HFF-Myc (cell line): ENCODE measurements at places on chromosomes 16 and 17.

DNA sequence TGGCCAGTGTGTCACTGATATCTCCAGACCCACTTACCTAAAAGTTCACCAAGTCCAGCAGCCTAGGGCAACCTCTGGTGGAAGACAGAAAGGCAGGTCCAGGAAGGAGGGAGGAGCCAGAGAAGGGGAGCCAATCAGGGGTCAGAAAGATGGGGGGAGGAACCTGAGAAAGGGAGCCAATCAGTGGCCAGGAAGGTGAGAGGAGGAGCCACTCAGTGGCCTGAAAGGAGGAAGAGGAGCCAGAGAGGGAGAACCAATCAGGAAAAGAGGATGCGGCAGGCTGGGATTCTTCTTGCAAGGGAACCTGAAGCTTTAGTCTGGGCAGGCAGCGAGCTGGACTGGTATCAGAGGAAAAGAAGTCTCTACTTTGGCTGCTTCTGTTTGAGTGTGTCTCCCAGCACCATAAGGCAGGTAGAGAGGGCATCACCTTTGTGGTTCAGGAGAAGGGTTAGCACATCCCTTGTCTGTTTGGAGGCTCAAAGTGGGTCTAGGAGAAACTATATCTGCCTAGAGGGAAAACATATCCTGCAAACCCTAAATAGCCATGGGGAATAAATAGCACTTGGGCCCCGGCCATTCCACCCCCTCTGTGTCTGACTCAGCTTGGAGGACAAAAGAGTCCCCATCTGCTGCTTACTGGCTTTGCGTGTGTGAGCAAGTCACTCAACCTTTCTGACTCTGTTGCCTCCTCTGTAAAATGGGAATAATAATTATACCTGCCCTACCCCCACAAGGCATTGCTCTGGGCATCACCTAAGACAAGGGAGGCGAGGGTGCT, 43.4 kb upstream of the CRHR1 start:
- DNase-seq, result peak; percentile 14

DNA sequence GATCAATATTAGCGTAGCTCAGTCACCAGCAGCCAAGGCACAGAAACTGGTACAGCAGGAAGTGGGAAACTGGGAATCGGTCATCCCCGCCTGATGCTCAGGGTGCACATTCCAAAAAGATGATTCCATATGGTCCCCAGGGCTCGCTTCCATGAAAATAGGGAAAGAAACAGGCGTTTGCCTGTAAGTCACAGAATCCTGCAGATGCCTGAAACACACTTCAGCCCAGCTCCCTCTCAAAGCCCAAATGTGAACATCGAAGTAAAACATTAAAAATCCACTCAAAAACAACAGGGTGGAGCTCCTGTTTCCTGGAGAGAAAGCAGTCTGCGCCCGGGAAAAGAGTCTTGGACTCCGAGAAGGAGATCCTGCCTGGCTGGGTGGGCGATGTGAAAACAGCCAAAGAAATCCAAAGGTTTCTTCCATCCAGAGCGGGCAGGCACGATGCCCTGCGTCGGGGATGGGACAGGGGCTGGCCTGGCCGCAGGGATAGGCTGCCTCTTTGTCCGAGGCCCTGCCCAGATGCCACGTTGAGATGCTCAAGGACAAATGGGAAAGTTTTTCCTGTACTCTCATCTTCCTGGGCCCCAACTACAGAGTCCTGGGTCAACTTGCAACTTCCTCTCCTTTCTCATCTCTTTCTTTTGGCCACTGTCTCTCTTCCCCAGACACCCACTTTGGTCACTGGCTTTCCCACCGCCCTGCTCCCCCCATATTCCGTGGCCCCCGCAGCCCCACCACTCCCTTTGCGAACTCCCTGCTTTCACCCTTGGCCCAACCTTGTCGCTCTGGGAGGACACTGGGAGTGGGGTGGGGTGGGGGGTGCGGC, 743 bp downstream of the WIPI1 start:
- DNase-seq, result peak; percentile 65

- DNase-seq, result no peak
Measured at GRCh38 chr17:65184235-65184959, 47.2 kb downstream of the RGS9 start.

- DNase-seq, result no peak
Measured at GRCh38 chr16:89004209-89004831, 27.3 kb upstream of the CBFA2T3 start.

GRCh38 chr17:8031261-8031661, 7.6 kb upstream of the ALOX15B start:
- DNase-seq, result no peak

DNA sequence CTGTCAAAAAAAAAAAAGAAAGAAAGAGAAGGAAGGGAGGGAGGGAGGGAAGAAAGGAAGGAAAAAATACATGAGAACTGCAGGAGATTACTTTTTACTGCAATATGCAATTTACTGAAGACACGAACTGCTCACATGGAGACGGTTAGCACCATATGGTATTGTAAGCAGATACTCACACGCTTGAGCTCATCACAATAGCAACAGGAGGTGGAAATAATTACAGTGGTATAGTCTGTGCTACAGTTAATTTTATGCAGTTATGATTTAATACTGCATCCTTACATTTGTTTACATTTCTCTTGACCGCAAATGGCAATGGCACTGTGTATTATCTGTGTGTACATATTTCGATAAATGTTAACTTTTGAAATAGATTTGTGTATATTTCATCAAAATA, 21.4 kb upstream of the SLC46A1 start:
- DNase-seq, result peak; percentile 43

DNA sequence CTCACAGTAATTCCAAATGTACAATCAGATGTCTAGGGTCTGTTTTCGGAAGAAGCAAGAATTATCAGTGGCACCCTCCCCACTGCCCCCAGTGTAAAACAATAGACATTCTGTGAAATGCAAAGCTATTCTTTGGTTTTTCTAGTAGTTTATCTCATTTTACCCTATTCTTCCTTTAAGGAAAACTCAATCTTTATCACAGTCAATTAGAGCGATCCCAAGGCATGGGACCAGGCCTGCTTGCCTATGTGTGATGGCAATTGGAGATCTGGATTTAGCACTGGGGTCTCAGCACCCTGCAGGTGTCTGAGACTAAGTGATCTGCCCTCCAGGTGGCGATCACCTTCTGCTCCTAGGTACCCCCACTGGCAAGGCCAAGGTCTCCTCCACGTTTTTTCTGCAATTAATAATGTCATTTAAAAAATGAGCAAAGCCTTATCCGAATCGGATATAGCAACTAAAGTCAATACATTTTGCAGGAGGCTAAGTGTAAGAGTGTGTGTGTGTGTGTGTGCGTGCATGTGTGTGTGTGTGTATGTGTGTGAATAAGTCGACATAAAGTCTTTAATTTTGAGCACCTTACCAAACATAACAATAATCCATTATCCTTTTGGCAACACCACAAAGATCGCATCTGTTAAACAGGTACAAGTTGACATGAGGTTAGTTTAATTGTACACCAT, 59.7 kb downstream of the HLF start:
- DNase-seq, result no peak

- DNase-seq, result no peak
Measured at GRCh38 chr16:19213885-19214284, 45.8 kb downstream of the SYT17 start.

- DNase-seq, result no peak
Measured at GRCh38 chr17:42189651-42189965, 4.4 kb upstream of the HCRT start.
